ENCODE measurements at places on chromosomes 1 and 21.

- DNase-seq: no peak
Measured at GRCh38 chr1:71312545-71312944, 231.7 kb upstream of the ZRANB2 start.

- DNase-seq: no peak
Measured at GRCh38 chr1:64173336-64173940, 30.0 kb upstream of the UBE2U start.

DNA sequence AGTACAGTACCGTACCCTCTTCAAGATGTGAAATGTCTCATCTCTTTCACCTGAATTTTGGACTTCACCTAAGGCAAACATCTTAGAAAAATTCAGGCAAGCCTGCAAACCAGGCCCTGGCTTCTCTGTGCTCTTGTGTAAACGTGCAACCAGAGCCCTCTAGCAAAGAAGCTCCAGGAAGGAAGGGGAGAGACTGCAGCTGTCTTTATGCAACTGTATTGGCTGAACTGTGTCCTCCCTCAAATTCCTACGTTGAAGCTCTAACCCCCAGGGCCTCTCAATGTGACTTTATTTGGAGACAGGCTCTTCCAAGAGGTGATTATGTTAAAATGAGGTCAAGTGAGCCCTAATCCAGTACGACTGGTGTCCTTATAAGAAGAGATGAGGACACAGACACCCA is 60.3 kb downstream of the SLC45A1 start:
- DNase-seq: no peak

DNA sequence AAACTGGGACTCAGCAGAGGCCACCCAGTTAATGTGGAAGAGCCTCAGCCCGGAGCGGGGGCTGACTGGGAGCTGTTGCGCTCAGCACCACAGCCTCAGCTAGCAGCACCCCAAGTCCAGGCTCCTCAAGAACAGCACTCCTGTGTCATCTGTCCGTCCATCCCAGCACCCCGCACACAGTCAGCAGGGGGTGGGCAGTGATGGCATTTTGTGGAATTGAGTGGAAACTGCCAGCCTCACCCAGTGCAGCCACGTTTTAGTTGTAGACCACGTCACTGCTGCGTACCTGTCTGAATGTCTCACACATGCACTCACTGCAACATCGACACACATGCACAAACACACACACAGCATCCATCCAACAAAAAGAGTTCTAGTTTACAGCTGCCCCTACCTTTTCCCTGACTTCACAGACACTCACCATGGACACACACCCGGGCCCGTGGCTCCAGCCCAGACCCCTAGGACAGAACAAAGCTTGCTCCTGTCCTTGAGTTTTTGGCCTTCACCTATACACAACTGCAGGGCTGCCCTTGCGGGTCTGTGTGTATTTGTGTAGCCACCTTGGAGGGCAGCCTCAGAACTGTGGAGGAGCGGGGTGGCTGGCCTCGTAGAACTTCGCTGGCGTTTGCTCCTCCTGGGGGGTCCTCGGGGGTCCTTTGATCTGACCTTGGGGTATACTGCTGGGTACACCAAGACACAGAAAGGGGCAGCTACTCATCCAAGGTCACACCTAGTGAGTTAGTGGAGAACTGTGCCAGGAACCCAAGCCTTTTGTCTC is 5.2 kb downstream of the KCNQ4 start:
- DNase-seq: no peak

- peak; percentile 5 for DNase-seq
Measured at GRCh38 chr1:229843627-229844238, 217.7 kb downstream of the URB2 start.

GRCh38 chr1:199811163-199811562 is 216.3 kb upstream of the NR5A2 start:
- no peak for DNase-seq

DNA sequence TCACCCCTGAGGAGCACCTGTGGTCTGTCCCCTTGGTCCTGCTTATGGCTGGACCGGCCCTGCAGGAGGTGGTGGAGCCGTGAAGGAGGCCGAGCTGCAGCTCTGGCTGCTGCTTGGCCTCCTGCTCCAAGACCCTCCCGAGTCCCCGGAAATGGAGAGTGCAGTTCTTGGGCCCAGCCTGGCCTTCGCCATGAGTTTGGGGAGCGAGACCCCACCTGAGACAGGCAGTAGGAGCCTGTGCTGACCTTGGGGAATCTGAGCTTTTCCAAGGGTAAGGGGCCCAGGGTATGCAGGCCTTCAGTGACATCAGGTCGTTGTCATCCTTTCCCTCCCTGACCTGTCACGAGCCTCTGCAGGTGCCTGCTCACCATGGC is 14.1 kb downstream of the TMEM201 start:
- no peak for DNase-seq

- DNase-seq: no peak
Measured at GRCh38 chr1:208607616-208608015, 363.4 kb upstream of the PLXNA2 start.

DNA sequence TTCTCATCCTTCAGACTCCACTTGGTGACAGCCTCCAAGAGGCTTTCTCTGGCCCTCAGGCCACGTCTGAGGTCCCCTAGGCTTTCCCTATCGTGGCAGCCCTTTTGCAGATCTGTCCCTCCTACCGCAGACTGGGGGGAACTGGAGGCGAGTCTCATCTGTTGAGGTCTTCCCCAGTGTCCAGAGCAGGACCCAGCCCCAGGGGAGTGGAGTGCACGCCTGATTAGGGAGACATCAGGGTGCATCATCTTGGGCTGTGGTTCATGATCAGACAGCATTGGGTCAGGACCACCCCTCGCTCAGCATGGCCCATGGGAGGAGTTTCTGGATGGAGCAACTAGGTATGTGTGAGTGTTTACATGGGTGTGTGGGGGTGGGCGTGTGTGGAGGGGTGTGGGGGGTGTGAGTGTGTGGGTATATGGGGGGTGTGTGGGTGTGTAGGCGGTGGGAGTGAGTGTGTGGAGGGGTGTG is 8.5 kb upstream of the MATN1 start:
- DNase-seq: no peak

DNA sequence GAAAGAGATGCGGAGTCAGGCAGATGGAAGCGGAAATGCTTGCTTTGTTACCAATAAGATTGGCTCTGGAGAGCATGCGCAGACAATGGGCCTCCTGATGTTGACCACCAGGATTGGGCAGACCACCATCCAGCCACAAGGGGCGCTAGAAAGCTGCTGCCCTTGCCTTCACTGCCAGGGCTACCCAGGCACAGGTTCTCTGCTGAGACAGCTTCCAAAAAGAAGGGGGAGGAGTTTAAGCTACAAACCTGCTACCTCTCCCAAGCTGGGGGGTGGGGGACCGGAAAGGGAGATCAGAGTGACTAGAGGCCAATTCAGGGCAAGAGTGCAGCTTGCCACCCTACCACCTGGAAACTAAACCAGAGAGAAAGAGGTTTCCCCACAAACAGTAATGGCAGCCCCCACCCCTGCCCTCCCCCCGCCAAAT is 369.7 kb downstream of the RRAGC start:
- no peak for DNase-seq

DNA sequence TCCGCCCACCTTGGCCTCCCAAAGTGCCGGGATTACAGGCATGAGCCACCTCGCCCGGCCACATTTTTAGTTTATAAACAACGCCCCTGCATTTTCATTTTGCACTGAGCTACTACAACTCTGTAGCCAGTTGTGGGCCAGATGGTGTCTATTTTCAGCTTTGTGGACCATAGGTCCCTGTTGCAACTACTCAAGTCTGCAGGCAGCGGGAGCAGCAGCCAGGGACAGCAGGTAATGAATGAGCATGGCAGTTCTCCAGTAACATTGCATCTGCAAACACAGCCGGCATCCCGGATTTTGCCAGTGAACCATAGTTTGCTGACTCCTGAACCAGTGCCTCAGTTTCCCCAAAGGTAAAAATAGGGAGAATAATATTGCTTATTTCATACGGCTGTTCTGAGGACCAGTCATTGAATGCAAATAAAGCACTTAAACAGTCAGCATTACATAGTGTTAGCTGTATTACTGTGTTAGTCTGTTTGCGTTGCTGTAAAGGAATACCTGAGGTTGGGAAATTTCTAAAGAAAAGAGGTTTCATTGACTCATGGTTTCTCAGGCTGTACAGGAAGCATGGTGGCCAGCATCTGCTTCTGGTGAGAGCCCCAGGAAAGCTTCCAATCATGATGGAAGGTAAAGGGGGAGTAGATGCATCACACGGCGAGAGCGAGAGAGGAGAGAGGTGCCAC is 65.5 kb upstream of the SLC45A1 start:
- no peak for DNase-seq

DNA sequence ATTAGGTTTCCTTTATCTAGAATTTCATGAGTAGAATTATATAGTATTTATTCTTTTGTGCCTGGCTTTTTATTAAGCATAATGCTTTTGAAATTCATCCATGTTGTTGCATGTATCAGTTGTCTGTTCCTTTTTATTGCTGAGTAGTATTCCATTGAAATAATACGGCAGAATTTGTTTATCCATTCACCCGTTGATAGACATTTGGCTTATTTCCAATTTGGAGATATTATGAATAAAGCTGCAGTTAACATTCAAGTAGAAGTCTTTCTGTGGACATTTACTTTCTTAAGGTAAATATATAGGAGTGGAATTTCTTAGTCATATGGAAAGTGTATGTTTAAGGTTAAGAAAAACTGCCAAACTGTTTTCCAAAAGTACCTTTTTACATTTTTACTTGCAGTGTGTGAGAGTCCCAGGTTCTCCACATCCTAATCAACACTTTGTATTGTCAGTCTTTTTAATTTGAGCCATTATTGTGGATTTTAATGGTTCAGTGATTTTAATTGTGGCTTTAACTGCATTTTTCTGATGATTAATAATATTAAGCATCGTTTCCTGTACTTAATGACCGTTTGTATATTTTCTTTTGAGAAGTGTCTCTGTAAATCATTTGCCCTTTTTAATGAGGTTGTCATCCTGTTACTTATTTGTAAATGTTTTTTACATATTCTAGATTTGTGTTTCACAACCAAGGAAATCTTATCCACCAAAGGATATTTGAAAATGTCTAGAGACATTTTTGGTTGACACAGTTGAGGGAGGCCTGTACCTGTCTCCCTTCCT is 22.7 kb downstream of the KCTD3 start:
- no peak for DNase-seq

- DNase-seq: no peak
Measured at GRCh38 chr1:157652859-157653493, 47.6 kb downstream of the FCRL3 start.

GRCh38 chr1:119160866-119161265 is 20.4 kb upstream of the WARS2 start:
- DNase-seq: no peak

DNA sequence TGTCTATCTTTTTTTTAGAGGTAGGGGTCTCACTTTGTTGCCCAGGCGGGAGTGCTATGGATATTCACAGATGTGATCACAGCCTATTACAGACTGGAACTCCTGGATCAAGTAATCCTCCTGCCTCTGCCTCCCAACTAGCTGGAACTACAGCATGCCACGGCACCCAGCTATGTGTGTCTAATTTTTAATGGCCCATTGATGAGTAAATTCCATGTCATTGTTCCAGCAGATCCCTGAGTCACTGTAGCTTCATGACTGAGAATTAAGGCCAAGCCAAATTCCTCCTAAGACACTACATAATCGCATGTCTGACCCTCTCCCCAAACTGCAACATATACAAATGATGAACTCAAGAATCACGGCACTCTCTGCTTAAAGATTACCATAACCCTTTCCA is 84.2 kb upstream of the RGS2 start:
- DNase-seq: no peak

DNA sequence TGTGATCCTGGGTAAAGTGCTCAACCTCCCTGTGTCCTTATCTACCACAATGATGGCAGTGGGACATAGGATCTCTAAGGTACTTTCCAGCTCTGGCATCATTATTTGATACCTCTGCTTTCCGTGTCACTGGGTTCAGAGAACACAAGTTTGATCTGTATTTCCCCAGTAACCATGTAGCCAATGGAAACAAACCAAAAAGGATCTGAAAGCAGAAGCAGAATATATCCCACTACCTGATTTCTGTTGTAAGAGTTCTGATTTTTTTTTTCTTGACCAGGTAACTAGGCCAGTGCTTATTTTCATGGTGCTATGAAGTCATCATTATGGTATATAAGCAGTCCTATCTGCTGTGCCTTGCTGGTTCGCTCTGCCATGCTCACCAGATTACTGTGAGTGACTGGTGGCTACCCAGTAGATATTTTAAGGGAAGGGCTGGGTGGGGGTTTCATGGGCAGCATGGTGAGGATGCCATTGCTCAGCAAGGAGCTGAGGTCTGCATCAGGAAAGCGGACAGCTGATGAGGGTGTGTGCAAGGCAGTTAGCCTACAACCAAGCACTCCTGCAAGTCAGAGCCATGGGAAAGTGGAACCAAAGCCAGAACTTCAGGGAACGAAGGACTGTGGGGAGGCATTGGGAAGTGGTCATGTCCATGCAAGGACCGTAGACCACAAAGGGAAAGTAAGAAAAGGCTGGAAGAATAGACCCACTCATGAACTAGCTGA is 104.9 kb upstream of the EDEM3 start:
- no peak for DNase-seq

- no peak for DNase-seq
Measured at GRCh38 chr1:112464501-112464900, 44.3 kb upstream of the WNT2B start.

DNA sequence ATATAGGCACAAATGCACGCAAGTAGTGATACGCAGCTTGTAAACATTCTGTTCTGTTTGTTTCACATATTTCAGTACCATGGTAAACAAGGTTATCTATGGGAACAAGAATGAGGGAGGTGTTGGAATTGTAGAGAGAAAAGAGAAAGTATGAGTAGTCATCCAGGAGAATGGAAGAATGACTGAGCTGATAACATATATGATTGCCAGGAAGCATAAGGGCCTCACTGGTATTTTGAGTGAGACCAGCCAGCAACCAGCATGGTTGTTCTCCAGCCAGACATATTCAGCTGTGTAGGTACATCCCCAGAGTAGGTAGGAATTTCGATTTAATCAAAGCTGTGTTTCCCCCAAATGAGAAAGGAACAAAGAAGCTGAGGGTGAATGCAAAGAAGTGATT is 58.9 kb upstream of the ARTN start:
- no peak for DNase-seq

GRCh38 chr1:205568469-205569361 is 63.1 kb downstream of the ELK4 start:
- no peak for DNase-seq

GRCh38 chr1:233375653-233376052 is 48.1 kb downstream of the MAP3K21 start:
- DNase-seq: no peak

DNA sequence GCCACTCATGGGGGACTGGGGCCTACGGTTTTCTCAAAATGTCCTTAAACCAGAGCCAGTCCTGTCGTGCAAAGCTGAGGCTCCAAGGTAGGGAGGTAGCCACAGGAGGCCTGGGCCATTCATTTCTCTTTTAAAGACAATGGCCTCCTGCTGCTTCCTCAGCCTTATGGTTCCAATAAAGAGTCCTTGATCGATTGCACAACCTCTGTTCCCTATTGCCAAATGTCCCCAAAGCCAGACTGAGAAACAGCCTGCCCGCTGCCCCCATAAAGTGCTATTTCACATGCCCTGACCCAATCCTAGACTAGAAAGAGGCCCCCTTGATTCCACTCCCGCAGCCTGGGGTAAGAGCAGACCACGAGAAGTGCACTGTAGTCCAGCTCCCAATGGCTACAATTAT is 166.7 kb downstream of the CLIC6 start:
- DNase-seq: no peak
